ENCODE measurements at places on chromosomes 6 and 20.

GRCh38 chr6:12356983-12357972 lies 67.1 kb downstream of the EDN1 start:
- DNase-seq: no peak

DNA sequence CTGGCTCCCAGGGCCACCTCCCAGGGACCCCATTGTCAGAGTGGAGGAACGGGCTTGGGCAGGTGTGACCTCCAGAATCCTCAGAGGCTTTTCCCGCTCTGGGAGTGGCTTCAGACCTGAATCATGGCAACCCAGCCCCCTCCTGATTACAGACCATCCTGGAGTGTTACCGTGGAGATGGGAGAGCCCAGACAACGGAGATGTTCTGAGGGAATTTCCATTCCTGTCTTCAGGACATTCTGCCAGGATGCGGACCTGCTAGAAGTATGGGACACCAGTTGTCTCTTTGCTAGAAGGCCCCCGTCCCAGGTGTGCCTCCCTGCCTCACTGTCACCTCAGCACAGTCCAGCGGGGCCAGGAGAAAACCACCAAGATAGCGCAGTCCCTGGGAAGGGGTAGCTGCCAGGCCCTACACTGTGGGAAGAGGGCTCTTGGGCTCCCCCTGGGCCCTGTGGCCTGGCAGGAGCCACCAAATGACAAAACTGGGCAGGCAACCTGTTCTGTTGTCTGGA lies 109.9 kb downstream of the PSMB1 start:
- no peak for DNase-seq

- no peak for DNase-seq
These were observed 28.3 kb upstream of the FAM83C start for GRCh38 chr20:35320396-35321126.

DNA sequence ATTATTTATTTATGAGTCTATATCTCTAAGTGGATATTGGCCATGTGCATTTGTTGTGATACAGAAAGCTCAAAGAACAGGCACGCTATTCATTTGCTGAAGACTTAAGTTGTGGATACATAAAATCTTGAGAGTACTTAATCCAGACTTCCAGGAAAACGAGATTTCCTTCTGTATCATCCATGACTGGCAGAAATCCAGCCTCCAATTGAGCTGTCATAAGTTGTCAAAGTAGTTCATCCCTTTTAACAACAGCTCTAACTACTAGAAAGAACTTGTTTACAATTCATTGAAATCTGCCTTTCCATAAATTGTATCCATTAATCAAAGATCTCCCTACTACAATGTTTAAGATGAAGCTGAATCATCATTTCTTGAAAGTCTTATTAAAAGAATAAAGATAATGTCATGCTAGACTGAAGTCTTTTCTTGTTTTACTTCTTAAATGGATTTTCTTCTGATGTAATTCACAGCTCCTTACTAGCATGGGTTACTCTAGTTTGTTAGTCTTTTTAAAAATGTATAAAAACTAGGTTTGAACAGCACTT lies 447.3 kb upstream of the CITED2 start:
- DNase-seq: no peak

DNA sequence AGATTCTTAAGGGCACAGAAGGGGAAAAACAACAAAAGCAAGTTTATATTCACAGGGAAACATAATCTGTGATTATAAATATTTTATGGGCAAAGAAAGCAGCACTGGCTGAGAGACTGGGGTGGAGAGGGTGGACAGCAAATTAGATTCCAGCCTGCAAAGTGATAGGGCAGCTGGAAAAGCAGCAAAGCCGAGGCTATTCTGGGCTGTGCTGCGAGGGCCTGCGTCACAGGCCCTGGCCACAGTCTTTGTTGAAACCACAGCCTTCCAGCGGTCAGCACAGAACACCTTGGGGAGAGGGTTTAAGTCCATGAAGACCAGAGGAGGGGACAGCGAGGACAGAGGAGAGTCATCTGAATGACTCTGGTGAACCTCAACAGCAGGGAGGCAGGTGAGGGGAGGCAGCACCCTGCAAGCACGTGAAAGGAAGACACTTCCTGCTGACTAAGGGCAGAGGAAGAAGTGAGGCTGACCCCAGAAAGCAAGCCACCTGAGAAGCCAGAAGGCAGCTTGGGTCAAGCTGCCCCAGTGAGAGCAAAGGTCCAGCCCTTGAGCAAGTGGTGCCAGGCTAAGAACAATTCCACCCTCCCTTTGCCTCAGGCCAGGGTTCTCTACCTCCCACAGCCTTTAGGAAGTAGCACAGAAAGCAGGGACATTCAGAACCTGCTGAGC lies 17.1 kb downstream of the MRPL14 start:
- no peak for DNase-seq

- no peak for DNase-seq
These were observed 409.6 kb downstream of the MAFB start for GRCh38 chr20:40279390-40279789.

DNA sequence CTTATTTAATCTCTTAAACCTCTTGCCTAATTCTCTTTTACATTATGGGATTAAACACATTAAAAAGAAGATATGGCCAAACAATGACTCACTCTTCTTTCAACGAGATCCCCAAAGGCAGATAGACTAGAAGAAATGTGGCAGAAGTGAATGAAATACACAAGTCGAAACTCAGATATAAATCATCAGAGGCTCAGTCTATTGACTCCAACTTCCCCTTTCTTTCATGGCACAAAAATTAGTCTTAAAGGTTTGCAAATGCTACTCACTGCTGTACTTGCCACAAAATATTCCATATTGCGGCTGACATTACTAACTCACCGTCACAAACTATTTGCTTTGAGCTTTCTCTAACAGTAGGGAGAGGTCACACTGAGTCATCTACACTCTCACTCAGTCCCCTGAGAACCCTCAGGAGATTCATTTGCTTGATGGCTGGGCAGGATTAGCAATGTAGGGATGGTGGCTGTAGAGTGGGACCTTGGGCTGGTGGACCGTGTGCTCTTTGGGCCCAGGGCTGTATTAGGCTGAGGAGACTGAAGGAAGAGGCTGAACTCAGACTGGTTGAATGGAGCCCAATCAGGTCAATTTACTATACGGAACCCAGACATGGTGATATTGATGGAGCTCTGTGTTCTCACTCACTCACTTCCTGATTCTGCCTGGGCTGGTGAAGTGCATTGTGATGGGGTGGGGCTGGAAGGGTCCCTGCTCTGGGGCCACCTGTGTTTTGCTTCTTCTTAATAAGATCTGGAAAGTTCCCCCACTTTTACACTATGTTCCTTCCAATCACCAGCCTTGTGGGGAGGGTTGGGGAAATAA lies 42.8 kb upstream of the UBR2 start:
- DNase-seq: peak; percentile 16

GRCh38 chr6:56387621-56388414 lies 140.4 kb upstream of the COL21A1 start:
- DNase-seq: no peak

DNA sequence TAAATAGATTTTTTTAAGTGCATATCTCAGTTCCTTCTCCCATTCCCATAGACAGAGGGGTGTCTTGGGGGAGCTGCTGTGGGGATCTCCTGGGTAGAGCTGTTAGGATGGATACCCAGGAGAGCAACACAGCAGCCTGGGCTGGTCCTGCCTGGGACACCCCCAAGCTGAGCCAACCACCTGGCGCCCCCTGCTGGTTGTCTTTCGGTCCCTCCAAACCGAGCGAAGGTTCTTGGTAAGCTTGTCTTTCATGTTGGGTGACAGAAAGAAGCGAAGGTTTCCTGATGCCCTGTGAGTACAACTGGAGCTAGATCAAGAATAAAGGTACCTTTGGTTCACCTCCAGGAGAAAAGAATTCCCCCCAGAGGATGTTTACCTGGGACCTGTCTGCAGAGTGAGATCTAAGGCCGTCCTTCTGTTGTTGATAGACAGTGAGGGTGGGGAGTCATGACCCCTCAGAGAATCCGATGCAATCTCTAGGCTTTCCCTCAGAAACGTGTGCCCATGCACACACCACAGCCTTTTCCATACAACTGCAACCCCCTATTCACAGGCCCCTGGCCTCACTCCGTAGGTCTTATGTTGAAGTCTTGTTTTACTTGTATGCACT lies 50.8 kb downstream of the SNX9 start:
- DNase-seq: peak; percentile 92

DNA sequence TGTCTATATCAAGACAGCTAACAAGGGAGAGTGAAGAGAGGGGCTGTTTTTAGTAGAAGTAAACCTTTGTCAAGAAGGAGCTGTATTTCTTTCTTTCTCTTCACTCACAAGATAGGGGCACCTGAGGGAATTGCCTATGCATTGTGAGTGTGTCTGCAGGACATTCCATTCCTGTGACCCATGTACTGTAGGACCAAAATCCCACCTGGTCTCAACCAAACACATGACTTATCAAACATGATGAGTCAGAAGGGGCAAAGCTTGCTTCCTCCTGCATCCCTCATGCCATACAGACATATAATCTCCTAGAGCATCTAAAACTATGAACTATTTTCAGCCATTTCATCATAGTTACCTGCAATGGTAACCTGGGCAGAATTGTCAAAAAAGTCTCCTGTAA lies 21.8 kb downstream of the PKHD1 start:
- DNase-seq: no peak

DNA sequence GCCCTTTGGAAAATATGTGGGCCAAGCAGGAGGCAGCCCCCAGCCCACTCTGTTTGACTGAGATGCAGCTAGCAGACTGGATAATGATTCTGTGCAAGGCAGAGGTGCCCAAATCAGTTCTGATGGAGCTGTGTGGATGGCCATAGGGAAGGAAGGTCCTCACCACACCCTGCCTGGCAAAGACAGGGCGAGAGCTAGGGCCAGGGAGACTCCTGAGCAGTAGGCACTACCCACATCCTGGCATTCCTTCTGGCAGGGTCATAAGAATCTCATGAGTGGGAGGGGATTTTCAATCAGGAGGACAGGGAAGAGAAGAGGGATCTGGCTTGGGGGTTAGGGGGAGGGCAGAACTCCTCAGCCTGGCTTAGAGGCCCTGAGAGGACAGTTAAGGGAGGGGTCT lies 18.6 kb upstream of the TREM2 start:
- DNase-seq: no peak

- DNase-seq: no peak
These were observed 147.6 kb upstream of the TMEM170B start for GRCh38 chr6:11389977-11390376.

GRCh38 chr20:14721926-14722452 lies 384.6 kb upstream of the FLRT3 start:
- DNase-seq: no peak

GRCh38 chr20:44459271-44459670 lies 16.4 kb upstream of the TTPAL start:
- no peak for DNase-seq

DNA sequence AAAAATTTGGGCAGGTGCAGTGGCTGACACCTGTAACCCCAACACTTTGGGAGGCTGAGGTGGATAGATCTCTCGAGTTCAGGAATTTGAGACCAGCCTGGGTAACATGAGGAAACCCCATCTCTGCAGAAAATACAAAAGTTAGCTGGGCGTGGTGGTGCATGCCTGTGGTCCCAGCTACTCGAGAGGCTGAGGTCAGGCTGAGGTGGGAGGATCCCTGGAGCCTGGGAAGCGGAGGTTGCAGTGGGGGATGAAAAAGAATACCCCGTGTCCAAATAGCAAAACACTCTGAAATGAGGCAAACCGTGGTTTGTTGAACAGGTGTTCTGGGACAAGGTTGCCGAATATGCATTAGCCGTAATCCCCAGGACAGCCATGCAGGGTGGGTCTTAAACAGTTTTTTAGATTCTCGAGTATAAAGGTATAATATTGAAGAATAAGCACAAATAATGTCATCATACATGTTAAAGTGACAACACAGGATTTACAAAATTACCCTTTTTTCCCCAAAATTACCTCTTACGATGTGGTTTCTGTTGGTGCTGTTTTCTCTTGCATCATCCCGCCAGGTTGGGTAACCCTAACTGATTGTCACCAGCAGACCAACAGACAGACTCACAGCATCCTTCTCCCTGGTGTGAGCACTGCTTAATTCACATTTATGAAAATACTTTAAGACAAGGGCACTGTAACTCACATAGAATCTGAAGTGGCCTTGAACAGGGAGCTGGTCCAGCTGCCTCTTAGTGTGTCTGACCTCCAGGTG lies 9.1 kb downstream of the DNAJC5 start:
- no peak for DNase-seq

DNA sequence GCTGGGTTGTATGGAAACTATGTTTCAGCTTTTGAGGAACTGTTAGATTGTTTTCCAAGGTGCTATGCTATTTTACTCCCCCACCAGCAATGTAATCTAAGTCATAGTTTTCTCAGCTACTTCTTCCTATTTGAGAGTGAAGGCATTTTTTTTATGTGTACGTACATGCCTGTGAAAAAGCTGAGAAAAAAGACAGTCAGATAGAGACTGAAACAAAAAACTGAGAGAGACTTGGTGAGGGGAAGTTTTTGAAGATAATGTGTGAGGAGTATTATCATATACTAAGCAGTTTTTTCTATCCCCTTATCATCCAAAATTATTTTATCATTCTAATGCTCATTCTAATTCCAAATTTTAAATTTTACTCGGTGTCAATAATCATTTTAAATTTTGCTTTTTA lies 780.0 kb downstream of the BCKDHB start:
- no peak for DNase-seq

GRCh38 chr6:16568128-16568527 lies 193.1 kb downstream of the ATXN1 start:
- DNase-seq: no peak

DNA sequence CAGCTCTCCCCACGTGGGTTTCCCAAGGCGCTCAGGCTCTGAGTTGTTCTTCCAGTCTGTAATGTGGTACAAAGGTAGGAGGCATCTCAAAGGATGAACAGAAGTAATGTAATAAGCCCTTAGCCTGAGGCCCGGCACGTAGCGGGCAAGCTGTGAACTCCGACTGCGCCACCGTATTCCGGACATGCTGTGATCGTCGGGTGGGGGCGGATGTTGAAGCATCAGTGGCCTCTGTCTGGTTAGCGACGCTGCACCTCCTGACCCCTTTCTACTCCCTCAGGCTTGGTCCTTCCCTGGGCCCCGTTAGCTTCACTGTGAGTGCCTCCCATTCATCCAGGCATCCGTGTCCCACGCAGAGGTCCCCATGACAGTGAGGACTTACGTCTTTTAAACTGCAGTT lies 151.7 kb downstream of the ERMARD start:
- DNase-seq: no peak

DNA sequence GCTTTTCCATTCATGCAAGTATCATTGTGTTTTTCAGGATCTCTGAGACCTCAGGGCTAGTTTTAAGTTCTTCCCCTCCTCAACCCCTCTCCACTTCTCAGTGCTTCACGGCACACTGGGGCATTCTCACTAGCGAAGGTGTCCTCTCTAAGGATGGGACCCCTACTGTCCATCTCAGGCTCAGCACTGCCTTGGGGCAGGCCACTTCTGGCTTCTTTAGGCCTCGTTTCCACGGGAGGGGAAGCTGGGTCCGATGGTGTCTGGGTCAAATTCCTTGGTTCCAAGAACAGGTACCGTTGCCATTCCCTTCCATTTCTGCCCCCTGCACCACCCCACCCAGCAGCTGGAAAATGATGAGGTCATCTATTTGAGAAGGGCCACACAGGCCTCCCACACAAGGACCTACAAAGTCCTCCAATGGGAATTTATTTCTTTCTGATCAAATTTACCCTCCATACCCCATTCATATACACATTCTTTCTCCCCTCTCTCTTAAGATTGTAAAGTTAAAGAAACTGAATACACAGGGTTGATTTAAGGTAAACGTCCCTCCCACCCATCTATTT lies 17.2 kb downstream of the GNAS start:
- DNase-seq: no peak

GRCh38 chr20:63241272-63241671 lies 5.6 kb downstream of the BIRC7 start:
- no peak for DNase-seq

Data from stimulated activated naive CD8-positive, alpha-beta T cell treated with anti-CD3 and anti-CD28 coated beads, Interleukin-15, Interleukin-2, amounts not matched to agents 100 U/mL and 50 U/mL, for 24 hours (primary cell).